Left ventricle myocardium inferior (tissue), 1 donor: ENCODE measurements at places on chromosomes 11 and 22. TPM values are rescaled to one million over a fixed set of nuclear protein-coding genes. Genes with fewer than 3 reads are reported as not detected.
A peak's percentile ranks its signal among the peaks of the same experiment; 100 is the strongest.

ATM gene
- total RNA-seq = 30.1 TPM

DNA sequence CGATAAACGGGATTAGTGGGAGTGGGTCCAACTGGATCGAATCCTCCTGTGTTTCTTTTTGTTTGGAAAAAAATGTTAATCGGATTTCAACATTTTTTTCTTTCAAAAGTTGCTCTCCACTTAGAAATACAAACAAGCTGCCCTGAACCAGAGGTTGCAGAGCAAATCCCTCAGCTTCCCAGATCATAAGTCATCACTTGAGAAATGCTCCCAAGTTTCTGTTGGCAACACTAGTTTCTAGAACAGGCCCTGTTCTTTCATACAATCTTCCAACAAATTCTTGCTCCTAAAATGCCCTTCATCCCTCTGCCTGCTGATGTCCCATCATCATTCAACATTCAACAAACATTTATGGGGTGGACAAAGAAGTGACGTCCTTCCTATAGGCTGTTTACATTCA is 1.3 kb upstream of the MLC1 start:
- no peak for DNase-seq

DNA sequence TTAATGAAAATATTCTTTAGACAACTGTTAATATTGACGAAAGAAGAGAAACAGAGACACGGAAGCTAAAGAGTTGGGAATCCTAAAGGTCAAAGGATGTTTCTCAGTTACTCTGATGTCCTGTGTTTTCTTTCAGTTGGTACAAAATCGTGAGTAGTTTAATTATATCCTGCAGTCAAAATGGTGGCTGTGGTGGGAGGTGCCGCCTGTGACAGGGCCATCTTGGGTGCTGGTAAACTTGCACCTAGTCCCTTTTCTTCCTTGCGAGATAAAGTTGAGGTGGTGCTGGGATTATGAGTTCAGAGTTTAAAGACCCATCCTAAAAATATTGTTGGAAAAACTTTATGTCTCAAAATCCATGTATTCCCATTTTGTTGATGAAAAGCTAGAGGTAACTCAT is 2.2 kb downstream of the CECR2 start:
- no peak for DNase-seq

P2RX6 gene
- 3.5 TPM for total RNA-seq

DNA sequence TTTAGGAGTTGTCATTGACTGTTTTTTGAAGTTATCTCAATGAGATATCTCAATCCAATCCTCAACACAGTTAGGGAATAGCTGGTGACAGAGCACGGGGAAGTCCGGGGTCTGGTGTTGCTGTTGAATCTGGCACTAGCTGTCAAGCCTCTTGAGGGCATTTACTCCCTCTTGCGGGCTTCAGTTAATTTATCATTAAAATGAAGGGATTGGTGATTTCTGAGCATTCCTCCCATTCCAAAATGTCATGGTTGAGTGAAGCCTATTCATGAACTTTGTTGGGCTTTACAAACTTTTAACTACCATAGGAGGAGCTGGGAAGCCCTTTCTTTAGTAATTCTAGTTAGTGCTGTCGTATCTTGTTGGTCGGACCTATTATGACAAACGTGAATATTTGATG is 40.2 kb downstream of the UVRAG start:
- DNase-seq = no peak

DNA sequence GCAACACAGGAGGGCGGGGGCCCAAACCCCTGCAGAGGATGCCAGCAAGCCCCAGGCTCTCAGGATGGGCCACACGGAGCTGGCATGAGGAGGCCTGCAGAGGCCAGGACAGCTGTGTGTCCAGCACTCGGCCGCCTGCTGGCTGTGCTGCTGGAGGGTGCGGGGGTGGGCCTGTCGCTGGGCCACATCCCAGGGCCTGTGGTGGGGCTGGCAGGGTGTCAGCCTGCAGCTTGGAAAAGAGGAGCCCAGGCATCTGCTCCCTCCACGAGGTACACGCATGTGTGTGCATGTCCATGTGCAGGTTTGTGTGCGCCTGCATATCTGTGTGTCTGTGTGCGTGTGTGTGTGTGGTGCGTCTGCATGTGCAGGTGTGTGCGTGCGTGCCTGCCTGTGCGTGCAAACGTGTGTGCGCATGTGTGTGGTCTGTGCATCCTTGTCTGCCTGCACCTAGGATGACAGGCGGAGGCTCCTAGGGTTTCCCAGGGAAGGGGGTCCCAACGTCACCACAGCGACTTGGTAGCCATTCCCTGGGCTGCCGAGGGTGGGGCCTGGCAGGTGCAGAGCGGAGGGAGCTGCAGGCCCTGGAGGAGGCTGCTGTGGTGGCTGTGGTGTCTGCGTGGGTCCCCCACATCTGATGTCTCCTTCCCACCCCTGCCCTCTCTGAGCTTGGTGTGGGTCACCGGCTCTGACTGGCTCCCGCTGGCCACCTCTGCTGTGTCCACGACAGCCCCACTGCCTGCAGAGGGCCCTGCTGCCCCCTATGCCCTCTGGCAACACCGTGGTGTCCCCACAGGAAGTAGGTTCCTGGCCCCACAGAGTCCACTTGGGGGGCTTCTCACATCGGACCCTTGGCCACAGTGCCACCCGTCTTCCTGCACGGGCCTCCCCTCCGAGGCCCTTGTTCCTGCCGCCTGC is 17.1 kb downstream of the BRSK2 start:
- DNase-seq = no peak

DNA sequence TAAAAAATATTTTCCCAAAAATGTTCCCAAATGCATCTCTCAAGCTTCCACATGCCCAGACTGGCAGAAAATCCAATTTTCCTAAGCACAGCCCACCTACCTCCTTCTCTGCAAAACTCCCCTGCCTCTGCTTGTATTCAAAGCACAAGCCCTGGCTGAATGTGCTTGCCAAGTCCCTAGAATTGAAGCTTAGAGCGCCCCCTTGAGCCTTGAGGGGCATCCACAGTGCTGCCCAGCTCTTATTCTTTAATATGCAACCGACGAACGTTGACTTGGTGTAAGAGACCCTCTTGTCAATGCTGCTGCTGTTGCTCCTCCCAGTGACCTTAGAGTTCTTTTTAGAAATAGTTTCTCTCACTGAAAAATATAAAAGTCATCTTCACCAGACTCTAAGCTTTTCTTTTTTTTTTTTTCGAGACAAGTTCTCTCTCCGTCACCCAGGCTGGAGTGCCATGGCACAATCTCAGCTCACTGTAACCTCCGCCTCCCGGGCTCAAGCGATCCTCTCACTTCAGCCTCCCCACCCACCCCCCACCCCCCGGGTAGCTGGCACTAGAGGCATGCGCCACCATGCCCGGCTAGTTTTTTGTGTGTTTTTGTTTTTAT is 63.5 kb upstream of the CAPRIN1 start:
- peak; percentile 46 for DNase-seq

DNA sequence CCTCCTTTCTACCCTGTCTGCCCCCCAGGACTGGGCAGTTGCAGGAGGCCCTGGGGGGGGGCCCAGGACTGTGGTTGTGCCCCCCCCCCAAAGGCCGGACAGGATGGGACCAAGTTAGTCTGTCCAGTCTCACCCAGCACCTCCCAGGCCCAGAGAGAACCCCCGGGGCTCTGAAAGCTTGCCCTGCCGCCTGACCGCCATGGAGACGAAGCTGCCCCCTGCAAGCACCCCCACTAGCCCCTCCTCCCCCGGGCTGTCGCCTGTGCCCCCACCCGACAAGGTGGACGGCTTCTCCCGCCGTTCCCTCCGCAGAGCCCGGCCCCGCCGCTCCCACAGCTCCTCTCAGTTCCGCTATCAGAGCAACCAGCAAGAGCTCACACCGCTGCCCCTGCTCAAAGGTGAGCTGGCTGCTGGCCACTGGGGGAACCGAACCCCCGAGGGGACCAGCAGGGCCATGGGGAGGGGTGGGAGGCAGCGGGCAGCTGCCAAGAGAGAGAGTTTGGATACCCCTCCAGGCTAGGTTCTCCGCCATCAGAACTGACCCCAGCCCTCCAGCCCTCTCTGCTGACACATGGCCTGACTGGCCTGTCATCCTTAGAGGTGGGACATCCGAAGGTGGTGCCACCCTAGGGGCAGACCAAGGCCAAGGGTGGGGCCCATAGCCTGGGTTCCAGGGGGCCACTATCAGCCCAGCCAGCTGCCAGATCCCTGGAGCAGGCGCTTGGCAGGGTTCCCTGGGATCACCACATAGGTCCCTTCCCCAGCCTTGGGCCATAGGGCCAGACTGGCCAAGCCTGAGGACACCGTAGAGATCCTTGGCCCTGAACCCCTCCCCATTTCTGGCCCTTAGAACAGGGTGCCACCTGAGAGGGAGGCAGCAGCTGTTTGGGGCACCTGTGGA is 1.3 kb downstream of the PPP2R5B start:
- no peak for DNase-seq

GRCh38 chr11:15674756-15675155 is 560.0 kb downstream of the INSC start:
- no peak for DNase-seq

DNA sequence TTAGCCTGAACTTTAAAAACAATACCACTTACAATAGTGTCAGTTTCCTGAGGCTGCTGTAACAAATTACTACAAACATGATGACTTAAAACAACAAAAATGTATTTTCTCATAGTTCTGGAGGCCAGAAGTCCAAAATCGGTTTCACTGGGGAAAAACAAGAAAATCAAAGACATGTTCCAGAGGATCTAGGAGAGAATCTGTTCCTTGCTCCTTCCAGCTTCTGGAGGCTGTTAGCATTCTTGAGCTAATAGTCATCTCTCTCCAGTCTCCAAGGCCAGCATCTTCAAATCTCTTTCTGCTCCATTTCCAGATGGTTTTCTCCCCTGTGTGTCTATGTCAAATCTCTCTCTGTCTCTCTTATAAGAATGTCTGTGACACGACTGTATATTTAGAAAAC is 67.6 kb upstream of the TEAD1 start:
- DNase-seq = no peak

KCNK4 gene
- not detected for total RNA-seq

DNA sequence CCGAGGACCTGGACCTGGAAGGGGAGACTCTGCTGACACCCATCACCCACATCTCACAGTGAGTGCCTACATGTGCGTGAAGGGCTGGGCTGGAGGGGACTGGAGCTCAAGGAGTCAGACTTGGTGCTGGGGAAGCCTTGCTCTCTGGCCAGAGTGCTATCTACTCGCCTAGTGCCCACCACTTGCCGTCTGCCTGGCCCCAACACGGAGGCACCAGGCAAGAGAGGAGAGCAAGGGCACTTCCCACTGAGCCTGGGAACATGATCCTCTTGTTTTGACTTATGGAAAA is 37.8 kb downstream of the KCNQ1OT1 start:
- DNase-seq = no peak

- no peak for DNase-seq
These were observed 491.8 kb downstream of the ETS1 start for GRCh38 chr11:128095466-128095981.

DNA sequence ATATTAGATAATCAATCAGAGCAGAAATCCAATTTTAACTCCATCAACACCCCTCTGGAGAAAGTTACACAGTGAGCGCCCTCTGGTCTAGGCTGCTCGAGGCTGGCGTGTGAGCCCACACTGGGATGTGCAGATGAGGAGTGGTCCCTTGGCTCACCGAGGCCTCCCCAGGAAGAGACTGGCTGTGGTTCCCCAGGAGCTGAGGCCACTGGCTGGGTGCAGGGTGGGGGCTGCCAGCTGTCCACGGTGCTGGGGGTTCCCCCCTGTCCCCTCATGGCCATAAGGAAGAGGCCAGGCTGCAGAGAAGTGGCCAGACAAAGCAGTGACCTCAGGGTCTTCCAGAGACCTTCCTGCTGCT is 750.7 kb downstream of the BRD1 start:
- no peak for DNase-seq

DNA sequence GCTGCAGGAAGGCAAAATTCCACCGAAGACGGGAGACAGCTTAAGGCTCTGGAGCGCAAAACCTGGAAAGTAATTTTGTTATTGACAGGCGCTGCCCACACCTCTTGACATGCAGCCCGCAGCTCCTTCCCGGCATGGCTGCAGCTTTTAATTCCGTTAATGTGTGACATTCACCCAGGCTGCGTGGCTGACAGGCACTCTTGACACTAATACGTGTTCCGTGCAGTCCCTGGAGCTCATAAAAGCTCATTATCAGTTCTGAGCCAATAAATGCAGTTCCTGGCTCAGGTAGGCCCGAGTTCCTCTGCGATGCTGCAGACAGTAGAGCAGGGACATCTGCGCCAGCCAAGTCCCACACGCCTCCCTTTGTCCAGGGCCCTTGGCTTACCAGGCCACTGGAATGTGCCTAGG is 34.8 kb downstream of the TSPAN18 start:
- no peak for DNase-seq

GRCh38 chr11:75277211-75277805 is 36.7 kb downstream of the TPBGL start:
- DNase-seq = no peak

CSNK2A3 gene
- total RNA-seq = 1.4 TPM

APOBEC3A gene
- total RNA-seq = 0.41 TPM

- DNase-seq = no peak
These were observed 754 bp downstream of the OR52A1 start for GRCh38 chr11:5153574-5154431.

GRCh38 chr11:17280494-17281127 is 4.1 kb downstream of the NUCB2 start:
- DNase-seq = no peak

DNA sequence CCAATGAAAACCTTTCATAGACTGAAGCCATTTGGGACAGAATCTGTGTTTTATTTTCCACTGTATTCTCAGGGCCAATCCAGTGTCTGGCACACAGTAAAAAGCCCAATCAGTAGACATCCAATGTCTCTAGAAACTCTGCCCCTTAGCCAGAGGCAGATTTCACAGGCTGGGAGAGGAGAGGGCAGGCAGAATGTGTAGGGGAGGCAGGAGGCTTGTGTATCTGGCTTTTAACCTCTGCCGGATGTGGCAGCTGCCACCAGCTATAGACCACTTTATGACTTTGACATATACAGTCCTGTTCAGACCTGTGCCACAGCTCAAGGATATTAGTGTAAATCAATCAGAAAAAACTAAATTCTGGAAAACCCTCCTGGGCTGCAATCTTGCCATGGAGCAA is 4.4 kb downstream of the EXPH5 start:
- DNase-seq = no peak

GRCh38 chr11:2166091-2166851 is 5.3 kb upstream of the INS start:
- no peak for DNase-seq

GRCh38 chr11:17460406-17460805 is 16.2 kb downstream of the ABCC8 start:
- DNase-seq = no peak

- no peak for DNase-seq
These were observed 1.5 kb downstream of the BEST1 start for GRCh38 chr11:61951484-61952135.

DNAJB13 gene
- total RNA-seq = not detected

BLID gene
- 0.36 TPM for total RNA-seq

DNA sequence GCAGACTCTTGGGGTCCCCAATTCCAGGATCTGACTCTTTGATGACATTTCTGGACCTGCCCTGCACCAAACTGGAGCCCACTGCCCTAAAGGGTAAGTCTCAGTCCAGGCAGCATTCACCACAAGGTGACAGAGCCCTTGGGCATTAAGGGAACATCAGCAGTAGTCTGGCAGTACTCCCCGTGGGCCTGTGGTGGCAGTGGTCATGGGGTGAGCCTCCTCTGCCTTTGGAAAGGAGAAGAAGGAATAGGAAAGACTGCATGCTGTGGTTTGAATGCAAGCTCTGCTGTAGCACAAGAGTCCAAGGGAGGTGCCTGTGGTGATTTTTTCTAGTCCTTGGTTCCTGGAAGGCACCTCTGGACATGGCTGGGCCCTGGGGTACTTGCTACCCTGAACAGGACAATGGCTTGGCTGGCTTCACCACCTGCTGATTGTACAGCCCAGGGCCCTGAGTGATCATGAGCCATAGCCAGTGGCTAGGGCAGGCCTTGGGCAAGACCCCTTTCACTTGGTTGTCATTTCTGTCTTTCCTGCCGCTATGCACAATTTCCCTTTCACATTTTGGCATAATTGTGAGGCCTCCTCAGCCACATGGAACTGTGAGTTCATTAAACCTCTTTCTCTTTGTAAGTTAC is 160.7 kb upstream of the GRIA4 start:
- no peak for DNase-seq

OR4A16 gene
- total RNA-seq = not detected
